ENCODE measurements at places on chromosomes 5 and 9.

GRCh38 chr5:1948663-1949191, 66.0 kb upstream of the IRX4 start:
- no peak for DNase-seq

- DNase-seq, result no peak
These were observed 534 bp upstream of the SAPCD2 start for GRCh38 chr9:137070906-137071275.

DNA sequence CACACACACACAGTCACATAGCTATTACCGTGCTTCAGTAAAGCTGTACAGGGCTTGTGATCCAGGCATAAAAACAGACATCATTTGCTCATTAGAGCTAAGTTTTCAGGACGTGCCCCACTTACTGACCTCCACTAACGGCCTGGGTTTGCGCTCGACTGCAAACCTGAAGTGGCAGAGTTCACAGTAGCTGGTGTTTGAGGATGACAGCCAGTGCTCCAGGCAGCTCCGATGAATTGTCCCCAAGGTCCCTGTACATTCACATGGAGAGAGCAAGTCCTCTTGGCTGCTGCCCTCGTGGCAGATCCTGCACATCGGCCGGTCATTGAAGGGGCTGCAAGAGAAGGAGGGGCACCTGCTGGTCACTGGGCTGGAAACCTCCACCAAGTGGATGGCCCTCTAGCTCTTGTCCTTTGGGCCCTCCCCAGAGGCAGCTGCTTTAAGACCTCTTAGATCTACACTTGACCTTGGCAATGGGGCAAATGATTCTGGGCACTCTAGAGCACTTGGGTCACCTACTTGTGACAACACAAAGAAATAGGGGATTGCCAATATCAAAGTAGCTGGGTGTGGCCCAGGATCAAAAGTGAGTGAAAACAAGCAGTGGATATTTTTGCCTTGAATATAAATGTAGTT, 115.4 kb downstream of the MARCHF3 start:
- no peak for DNase-seq

- no peak for DNase-seq
These were observed 36.0 kb downstream of the RCL1 start for GRCh38 chr9:4828761-4829160.

GRCh38 chr9:92669527-92669889, 423 bp downstream of the IPPK start:
- DNase-seq, result peak; percentile 80

- no peak for DNase-seq
These were observed 1.1 kb downstream of the RALGDS start for GRCh38 chr9:133119846-133120500.

DNA sequence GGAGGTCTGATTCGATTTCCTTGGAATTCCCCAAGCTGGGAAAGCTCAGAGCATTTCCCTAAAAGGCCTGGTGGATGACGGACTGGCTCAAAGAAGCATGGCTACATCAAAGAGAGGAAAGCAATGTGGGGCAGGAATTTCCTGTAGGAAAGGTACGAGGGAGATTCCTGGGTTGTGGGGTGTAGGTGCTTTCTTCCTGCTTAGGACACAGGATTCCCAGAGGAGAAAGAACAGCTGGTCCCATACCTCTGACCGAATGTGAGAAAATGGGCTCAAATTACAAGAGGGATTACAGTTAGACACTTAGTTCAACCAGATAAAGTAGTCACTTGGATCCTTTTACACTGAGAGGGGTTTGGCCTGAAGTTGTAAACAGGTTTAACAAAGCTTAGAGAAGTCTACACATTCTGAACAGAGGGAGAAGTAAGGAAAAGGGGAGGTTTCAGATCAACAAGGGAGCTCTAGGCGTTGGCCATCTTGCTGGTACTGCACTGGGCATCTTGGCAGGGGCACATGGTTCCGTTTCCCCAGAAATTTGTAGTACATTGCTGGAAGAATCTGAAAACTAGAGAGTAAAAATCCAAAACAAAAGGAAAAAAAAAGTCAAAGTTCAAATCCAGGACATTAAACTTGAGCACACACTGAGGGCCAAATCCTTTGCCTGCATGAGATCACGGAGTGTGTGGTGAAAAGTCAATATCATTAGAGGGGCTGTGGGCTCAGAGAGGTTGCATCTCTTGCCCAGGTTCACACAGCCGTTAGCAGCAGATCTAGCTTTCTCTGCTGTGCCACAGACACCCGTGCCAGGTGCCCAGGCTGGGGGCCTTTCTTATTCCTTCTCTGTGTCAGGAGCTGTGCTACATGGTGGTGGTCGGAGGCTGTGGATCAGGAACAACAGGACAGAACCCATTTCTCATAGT, 171.3 kb downstream of the RGS3 start:
- DNase-seq, result peak; percentile 19

GRCh38 chr5:126640866-126641265, 40.1 kb downstream of the PHAX start:
- DNase-seq, result peak; percentile 23

GRCh38 chr9:137305060-137305797, 3.2 kb upstream of the NRARP start:
- DNase-seq, result peak; percentile 60

GRCh38 chr9:104293877-104294276, 199.8 kb downstream of the SMC2 start:
- no peak for DNase-seq

- no peak for DNase-seq
These were observed 4.8 kb downstream of the ELL2 start for GRCh38 chr5:95956900-95957293.

GRCh38 chr5:126531543-126532120, 63.4 kb downstream of the ALDH7A1 start:
- DNase-seq, result no peak

DNA sequence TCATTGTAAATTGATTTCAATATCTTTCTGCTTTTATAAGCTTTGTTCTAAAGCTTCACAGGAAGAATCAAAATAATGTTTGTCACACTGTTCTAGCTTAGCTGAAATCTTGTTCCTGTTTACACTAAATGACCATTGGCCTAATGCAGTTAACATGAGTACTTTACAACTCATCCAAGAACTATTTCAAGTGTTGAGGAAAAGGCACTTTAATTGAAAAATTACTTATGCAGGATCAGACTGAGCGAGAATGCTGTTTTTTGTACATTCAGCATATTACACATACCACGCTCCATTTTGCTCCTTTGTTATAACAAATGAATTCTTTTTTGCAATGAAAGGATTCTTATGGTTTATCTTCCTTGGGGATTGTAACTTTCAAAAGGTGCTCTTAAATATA, 22.4 kb upstream of the SMIM15 start:
- no peak for DNase-seq

DNA sequence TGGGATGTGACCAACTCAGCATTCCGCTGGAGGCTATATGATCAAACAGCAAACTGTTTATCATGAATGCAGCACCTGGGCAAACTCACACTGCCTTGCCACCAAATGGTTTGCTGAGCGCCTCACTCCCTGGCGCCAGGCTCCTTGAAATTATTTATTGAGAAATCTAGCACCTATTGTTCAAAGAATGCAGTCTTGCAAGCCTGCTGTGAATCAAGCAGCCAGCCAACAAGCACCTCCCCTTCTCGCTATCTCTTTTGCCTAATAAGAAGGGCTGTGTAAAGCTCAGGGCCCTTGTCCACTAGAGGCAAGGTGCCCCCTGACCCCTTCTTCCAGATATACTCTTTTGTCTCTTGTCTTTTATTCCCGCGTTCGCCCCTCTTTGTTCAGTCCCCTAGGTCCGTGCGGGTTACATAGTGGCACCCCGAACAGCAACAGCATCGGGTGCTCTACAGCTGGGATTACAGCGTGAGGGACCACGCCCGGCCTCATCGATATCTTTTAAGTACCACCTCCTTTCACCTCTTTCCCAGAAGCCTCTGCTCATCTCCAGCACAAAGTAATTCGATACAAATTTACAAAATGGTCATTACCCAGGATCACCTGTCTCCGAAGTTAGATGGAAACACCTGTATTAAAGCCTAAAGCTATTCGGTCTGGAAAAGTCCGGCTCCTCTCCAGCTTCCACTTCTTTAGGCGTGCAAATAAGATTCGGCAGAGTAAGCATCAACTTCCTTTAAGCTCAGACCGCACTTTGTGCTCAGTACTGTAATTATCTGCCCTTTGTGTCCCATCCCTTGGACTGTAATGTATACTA, 896 bp downstream of the RIGI start:
- peak; percentile 59 for DNase-seq

GRCh38 chr9:127788337-127789011, 2.6 kb downstream of the CDK9 start:
- no peak for DNase-seq

DNA sequence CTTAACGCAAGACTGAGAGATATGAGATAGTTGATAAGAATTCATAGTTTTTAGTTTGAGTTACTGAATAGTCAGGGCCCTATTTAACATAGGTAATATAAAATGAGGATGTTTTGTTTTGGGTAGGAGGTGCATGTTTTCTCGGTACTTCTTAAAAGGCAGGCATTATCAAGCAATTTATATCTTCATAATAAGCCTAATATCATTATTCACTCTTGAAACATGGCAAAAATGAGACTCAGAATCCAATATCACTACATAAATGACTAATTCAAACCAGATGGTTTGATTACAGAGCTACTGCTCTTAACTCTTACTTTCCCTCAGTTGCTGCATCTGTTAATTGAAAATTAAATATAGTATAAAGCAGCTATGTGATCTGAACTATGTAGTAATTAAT, 2038.7 kb downstream of the EFNA5 start:
- DNase-seq, result no peak

- DNase-seq, result peak; percentile 63
These were observed 19.1 kb downstream of the TNFSF8 start for GRCh38 chr9:114911167-114911821.

GRCh38 chr9:116342061-116342460, 188.5 kb downstream of the PAPPA start:
- DNase-seq, result no peak

- no peak for DNase-seq
These were observed 355.7 kb downstream of the ARHGEF28 start for GRCh38 chr5:73981704-73982103.

DNA sequence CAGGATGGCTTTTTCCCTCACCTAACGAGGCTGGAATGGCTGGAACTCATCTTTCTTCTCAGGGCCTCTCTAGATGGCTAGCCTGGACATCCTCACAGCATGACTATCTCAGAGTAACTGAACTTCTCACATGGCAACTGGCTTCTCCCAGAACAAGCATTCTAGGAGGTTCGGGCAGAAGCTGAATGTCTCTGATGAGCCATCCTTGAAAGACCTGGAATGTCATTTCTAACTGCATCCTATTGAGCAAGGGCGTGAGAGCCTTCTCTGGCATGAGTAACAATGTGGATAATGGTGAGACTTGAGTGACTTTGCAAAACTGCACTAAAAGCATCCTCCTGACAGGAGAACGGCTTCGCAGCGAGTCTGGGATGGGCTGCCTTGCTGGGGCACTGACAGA, 487.7 kb downstream of the MAT2B start:
- DNase-seq, result no peak

DNA sequence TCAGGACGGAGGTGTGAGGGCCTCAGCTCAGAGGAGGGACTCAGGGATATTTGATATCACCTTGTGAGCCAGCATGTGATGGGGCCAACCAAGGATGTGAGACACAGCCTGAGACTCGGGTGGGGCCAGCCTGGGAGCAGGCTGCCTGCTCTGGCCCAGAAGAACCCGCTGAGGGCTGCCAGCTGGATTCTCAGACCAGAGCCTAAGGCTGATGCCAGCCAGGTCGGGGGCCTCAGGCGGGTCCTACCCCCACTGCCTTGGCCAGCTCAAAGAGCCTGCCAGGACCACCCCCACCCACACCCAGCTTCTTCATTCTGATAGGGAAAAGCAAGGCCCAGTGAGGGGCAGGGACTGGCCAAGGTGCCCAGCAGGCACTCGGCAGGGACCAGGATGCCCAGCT, 20.3 kb upstream of the DUSP1 start:
- no peak for DNase-seq

- no peak for DNase-seq
These were observed 451.4 kb downstream of the ZSWIM6 start for GRCh38 chr5:61783481-61783880.

DNA sequence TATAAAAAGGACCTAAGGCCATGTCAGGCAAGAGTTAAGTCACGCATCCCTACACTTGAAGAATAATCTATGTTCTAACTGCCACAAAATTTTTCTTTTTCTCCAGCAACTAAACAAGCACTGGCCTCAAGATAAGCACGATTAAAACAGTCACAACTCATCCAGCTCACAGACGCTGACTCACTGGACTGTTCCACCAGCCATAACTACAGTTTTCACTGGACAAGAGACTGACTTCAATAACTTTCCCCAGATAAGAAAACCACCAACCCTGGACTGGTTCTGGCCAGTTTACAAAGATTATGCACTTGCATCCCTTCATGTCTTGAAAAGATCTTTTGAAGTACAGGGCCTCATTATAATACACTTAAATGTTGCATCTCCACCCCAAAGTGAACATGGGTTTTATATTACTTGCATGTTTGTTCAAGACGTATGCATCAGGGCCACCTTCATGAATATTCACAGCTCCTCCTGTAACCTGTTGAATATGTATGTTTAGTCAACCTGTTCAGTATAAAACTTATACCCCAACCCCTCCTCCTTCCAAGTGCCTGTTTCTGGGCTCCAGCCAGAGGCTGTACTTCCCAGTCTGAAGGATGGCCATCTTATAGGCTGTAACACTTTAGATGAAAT, 129.3 kb upstream of the EPB41L4A start:
- DNase-seq, result no peak

DNA sequence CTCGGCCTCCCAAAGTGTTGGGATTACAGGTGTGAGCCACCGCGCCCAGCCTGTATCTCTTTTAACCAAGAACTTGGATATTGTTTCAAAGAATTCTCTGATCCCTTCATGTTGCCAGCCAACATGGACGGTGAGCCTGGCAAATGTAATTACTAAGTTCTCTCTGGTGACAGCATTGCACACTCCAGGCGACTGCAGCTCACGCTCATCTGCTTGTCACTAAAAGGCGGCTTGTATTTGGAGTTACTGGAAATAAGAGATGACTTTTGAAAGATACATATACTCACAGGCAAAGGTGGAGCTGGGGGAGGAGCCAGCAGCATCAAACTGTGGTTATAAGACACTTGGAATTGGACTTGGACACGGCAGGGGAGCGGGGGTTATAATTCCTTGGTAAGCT, 172.3 kb downstream of the SLIT3 start:
- DNase-seq, result no peak

GRCh38 chr9:6723881-6724420, 33.8 kb upstream of the KDM4C start:
- DNase-seq, result no peak

DNA sequence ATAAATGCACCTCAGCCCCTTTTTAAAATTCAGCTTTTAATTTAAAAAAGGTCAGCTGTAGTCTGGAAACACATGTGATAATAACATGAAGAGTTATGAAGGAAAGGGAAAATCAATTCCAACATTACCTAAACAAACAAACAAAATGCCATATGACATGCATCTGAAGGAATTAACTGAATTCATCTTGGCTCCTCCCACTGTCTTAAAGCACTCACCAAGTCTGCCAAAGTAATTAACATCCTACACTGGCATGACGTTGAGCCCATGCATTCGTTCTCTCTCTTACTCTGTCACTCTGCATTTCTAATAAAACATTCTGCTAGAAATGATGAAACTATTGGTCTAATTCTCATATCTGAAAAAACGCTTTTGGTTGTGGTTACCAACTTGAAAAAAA, 37.7 kb downstream of the TSSK1B start:
- DNase-seq, result no peak

GRCh38 chr9:130040984-130041647, 1.9 kb downstream of the FNBP1 start:
- DNase-seq, result peak; percentile 53

- peak; percentile 15 for DNase-seq
These were observed 20.9 kb downstream of the OR2Y1 start for GRCh38 chr5:180718810-180719453.
